ENCODE measurements at places on chromosomes 3 and 15. TPM values are rescaled to one million over a fixed set of nuclear protein-coding genes. Genes with fewer than 3 reads are reported as not detected.

- DNase-seq: peak; percentile 17
Measured at GRCh38 chr3:44337248-44337785, 1.2 kb upstream of the TCAIM start.

DNA sequence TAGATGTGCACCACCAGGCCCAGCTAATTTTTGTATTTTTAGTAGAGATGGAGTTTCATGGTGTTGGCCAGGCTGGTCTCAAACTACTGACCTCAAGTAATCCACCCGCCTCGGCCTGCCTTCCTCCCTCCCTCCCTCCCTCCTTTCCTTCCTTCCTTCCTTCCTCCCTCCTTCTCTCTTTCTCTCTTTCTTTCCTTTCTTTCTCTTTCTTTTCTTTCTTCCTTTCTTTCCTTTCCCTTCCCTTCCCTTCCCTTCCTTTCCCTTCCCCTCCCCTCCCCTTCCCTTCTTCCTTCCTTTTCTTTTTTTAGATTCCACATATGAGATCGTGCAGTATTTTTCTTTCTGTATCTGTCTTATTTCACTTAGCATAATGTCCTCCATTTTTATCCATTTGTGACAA lies 81.3 kb downstream of the FAM81A start:
- no peak for DNase-seq

GRCh38 chr15:80153900-80154299 lies 1.1 kb downstream of the FAH start:
- peak; percentile 50 for DNase-seq

DNA sequence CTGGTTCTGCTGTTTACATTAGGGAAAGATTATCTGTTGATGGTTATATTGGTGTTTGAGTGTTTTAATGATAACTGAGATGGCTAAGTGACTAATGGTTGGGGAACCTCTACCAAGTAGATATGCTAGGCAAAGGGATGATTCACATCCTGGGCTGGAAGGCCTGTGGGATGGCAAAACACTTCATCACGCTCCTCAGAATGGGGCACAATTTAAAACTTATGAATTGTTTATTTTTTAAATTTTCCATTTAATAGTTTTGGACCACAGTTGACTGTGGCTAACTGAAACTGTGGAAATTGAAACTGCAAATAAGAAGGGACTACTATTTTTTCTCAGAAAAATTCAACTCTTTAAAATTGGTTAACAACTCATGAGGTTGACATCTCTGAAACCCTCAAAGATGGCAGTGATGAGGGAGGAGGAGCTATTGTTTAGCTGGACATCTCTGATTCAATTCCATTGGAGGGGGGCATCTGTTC lies 100.5 kb upstream of the ZBED2 start:
- DNase-seq: peak; percentile 58

DNA sequence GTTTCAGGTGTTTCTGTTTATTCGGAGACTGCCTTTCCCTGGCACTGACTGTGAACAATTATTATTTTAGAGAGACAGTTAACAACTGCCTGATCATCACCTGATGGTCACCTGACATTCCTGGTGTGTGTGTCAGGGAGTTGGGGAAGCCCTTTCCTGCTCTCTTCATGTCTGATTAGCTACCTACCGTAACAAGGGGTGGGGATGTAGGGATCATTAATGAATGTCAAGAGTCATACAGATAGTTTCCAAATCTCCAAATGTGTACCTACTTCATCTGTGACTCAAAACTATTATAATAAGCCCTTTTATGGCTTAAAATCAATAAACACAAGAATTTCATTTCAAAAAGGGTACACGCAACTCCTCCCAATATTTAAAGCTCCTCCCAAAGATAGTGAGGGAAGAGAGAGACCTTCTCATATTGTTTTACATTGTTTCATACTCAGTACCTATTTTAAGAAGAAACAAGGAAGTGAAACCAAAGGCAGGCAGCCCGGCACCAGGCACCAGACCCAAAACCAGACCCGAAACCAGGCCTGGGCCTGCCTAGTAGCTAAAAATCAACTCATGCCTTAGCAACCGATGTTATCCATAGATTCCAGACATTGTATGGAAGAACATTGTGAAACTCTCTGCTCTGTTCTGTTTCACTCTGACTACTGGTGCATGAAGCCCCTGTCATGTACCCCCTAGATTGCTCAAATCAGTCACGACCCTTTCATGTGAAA lies 844.9 kb upstream of the ALCAM start:
- no peak for DNase-seq

GRCh38 chr15:66842710-66843441 lies 140.8 kb downstream of the SMAD6 start:
- DNase-seq: peak; percentile 78

- DNase-seq: no peak
Measured at GRCh38 chr15:101520395-101520794, 30.9 kb upstream of the PCSK6 start.

- peak; percentile 3 for DNase-seq
Measured at GRCh38 chr3:130737622-130738021, 9.0 kb downstream of the PIK3R4 start.

- DNase-seq: peak; percentile 64
Measured at GRCh38 chr3:109023656-109024254, 70.1 kb upstream of the GUCA1C start.

GRCh38 chr3:101128786-101129185 lies 135.6 kb upstream of the ABI3BP start:
- no peak for DNase-seq

DNA sequence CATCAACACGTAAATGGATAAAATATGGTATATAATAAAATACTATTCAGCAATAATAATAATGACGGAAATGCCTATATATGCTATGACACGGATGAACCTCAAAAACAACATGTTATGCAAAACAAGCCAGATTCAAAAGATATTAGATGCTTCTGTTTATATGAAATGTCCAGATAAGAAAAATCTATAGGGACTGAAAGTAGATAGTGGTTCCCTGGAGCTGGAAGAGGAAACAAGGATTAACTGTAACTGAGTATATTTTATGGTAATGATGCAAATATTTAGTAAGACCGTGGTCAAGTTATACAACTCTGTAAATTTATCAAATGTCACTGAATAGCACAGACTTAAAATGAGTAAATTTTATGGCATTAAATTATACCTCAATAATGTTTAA lies 25.8 kb upstream of the WDR49 start:
- no peak for DNase-seq

DNA sequence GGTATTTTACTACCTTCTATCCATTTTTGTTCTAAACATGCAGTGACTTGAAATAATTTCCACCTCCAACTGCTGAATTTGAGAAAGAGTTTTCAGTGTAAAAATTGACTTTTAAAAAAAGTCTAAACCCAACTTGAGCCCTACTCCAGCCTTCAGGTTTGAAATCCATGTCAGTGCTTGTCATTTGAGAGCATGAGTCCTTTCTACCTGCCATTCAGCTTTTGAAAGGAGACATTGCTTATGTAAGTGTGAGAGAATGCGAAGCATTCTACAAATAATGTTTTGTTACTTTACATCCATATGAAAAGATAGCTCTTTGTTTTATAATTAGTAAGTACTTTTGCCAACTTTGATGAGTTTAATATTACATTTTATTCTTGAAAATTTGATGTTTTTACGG lies 329.2 kb downstream of the PTPRG start:
- DNase-seq: no peak

DNA sequence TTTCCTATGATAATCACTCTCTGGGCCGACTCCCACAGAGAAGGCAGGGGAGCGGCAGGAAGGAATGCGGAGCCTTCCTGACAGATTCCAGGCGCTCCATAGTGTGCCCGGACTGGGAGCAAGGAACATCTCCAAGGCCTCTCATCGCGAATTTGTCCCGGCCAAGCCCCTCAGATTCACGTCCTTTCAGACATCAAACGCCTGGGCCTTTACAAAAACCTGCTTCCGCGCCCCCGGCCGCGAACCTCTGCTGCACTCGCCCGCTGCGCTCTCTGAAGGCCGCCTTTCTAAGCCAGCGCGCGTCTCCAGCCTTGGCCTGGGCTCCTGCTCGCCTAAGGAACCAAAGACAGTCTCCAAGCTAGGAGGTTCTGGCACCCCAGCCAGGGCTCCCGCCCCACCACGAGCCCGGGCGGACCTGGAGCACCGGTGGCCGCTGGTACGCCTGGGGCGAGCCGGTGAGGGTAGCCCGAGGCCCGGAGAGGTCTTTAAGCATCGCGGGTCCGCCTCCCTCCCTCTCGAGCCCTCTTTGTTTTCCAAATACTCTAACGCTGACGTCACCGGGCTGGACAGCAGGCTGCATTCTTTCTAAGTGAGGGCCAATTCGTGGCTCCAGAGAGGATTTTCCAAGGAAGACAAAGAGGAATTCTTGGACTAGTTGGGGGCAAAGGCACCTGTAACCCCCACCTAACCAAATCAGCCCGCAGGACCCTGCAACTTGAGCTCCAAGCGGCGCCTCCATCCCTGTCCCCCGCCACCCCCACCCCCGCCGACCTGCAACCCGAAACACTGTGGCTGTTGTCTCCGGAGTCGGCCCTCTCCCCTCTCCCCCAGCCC lies 759 bp downstream of the AMOTL2 start:
- DNase-seq: peak; percentile 93

DNA sequence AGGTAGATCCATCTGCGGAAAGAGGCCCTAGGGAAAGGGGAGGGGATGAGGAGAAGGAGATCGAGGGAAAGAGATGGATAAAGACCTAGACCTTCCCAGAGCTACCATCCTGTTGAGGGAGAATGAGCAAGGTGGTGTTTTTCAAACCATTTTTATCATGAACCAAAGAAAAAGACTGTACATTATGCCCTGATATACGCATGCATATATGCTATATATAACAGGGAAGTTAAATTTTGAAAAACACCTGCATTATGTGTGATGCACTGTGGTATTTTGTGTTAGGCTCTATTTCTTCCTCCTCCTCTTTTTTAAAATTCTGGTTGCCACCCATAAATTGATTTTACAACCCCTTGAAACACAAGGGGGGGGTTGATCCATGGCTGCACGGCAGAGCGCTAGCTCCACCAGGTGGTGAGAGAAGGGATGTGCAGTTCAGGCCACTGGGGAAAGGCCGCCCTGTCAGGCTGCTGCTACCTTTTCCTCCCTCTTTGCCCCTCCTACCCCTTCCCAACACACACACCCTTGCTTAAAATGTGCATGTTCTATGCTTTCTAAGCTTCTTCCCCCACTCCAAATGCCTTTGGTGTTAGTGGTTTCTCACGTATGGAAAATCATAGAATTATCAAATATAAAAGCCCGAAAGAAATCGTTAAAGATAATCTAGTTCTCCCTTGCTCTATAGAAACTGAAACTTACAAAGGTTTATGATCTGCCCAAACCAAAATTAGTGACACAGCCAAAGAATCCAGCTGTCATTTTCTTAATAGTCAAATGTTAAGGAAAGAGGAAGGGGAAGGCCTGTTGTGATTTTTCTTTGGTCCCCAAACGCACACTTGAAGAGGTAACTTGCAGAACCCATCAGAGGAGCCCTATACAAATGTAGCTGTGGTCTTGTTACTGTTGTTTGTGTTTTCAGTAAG lies 262.0 kb upstream of the UMPS start:
- peak; percentile 57 for DNase-seq

GRCh38 chr3:46866720-46867549 lies 3.7 kb upstream of the MYL3 start:
- peak; percentile 71 for DNase-seq

DNA sequence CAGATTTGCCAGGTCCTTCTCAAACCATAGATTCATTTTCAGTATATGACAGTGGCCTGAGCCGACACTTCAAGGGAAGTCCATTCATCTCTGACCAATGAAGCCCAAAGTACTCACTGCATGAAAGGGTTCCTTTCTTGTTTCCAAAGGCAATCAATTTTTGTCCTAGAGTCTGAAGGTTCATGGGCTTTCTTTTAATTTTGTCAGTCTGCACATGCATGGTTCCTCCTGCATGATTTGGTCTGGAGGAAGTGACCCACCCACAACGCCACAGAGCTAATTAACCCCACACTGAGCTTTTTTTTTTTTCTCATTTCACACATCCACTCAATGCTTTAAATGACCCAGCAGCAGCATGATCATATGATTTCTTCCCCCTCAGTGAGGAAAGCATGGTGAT lies 216.4 kb downstream of the TIGIT start:
- no peak for DNase-seq

DNA sequence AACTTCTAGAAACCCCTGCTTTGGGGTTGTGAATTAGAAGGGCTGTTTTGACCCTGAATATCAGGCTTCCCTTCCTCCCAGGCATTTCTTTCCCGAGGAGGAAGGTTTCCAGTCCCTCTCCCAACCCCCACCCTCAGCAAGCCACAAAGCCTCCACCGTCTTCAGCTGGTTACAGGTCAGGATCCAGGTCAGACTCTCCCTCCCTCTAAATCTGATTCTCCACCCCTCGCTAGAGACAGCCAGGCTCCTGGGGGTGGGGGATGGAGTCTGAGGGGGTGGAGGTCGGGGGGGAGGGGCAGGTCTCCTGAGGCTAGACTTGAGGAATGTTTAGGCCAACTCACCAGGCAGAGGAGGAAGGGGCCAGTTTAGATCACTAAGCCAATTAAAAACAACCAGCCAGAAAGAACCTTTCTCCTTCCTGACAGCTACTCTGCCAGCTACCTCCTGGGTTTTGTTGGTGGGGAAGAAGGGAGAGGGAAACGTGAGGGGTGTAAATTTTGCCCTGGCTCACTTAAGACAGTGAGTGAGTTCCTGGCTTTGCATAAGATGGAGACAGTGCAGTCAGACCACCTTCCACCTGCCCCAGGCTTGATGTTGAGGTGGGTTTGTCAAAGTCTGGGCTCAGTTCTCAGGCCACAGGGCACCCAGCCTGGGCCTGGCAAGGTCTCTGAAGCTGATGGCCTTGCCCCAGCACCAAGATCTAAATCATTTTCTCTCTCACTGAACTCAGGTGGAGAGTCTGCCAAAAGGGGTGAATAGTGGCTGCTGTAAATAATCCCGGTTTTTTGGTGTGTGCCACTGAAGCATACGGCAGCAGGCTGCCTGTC lies 19.5 kb downstream of the BMF start:
- DNase-seq: peak; percentile 78

DNA sequence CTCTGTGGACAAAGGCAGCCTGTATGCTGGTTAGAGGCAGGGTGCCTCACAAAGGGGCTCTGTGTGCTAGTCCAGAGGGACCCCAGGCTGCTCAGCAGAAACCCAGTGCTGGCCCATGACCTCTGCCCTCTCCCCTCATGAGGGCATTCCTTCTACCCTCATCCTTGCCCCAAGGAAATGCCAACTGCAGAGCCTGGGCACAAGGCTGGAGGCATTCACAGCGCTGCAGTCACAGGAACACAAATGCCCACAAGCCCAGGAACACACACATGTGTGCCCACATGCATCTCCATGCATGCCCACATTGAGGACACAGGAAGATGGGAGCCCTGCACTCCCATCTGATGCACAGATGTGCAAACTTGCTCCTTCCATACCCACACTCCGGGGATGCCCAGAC lies 3.8 kb downstream of the INKA1 start:
- DNase-seq: no peak

GRCh38 chr3:25594007-25594502 lies 70.7 kb downstream of the TOP2B start:
- peak; percentile 56 for DNase-seq

The FBN1 gene
- 1.7 TPM for polyA plus RNA-seq

The RAB6B gene
- 3.0 TPM for polyA plus RNA-seq

The GOLGA8Q gene
- polyA plus RNA-seq: not detected

The NRROS gene
- polyA plus RNA-seq: not detected

The ARRDC4 gene
- 25.2 TPM for polyA plus RNA-seq

The TRAK1 gene
- 37.3 TPM for polyA plus RNA-seq

The NR2E3 gene
- not detected for polyA plus RNA-seq
